ENCODE measurements at places on chromosomes 7 and 10. TPM values are rescaled to one million over a fixed set of nuclear protein-coding genes. Genes with fewer than 3 reads are reported as not detected.

GRCh38 chr7:47511699-47512370, 70.1 kb downstream of the TNS3 start:
- DNase-seq, result no peak

- no peak for DNase-seq
Measured at GRCh38 chr10:84065804-84066601, 73.3 kb upstream of the GHITM start.

PIK3AP1 gene
- total RNA-seq, result 7.0 TPM

TMEM254 gene
- 21.6 TPM for total RNA-seq

DNA sequence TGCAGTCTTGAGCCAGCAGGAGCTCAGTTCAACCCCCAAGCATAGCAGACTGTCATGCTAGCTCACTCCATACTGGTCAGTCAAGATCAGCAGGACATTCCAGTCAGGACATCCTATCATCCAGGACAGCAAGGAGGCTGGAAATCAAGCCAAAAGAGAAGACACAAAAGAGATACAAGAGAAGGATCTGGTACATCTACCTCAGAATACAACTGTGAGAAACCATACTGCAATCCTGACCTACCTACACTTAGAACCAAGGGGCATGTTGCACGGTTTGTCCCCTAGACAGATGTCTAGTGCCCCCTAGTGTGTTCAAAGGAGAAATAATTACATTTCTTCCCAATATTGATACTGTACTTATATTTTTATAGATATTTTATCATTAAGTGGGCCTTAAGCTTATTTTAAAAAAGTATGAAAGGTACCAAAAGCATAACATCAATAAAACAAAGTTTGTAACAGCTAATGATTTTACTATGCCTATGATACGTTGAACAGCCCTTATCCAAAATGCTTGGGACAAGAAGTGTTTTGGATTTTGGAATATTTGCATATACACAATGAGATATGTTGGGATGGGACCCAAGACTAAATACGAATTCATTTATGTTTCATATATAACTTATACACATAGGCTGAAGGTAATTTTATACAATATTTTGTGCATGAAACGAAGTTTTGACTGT, 26.7 kb downstream of the ERCC6 start:
- DNase-seq, result no peak

DNA sequence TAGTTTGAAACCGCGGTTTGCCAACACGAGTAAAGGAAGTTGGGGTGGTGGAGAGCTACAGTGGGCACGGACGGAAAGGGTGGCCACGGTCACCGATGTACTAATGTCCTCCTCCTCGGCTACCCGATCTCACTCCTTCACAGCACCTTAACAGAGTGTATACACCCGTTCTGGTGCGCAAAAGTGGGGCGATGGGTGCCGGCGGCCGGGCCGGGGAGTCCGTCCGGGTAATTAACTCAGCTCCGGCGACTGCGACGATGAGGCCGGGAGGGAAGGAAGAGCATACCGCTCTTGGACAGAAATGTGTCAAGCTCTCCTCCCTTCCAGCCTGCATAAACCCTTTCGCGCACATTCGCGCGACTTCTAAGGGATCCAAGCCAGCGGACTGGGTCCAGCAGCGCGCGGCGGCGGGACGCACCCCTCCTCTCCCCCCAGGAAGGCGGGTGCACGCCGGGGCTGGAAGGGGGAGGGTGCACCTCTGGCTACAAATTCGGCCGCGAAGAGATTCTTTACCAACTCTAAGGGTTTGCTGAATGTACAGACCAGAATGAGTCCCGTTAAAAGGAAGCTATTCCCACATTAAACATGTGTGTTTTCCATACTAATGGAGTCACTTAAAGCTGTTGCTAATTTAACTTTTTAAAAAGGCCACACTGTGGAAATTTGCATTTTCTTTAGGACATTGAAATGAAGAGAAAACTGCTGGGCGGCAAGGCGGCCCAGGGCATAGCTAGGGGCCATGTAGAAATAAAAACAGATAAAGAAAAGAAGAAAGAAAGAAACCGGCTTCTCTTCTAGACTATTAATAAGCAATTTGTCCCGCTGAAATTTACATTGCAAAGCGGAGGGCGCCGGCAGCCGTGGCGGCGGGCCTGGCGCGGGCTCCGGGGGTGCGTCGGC, 6.6 kb upstream of the EBF3 start:
- DNase-seq, result no peak

DNA sequence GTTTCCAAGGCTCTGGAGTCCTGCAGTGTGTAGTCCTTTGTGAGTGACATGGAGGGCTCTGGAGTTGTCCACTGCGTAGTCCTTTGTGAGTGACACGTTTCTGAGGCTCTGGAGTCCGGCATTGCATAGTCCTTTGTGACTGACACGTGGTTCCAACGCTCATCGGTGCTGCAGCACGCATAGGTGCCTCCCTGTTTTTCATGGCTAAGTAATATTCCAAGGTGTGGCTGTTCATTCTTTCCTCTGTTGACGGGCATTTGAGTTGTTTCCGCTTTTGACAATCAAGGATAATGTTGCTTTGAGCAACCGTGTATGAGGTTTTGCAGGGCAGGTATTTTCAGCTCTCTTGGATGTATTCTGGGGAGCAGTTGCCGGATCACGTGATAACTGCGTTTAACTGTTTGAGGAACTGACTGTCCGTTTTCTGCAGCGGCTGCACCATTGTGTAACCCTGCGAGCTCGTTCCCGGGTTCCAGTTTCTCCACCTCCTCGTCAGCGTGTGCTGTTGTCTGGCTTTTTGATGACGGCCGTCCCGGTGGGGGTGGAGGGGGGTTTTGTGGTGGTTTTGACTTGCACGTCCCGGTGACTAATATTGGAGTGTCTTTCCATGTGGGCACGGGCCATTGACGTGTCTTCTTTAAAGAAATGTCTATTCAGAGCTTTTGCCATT, 21.1 kb downstream of the FAM20C start:
- DNase-seq, result no peak

DNA sequence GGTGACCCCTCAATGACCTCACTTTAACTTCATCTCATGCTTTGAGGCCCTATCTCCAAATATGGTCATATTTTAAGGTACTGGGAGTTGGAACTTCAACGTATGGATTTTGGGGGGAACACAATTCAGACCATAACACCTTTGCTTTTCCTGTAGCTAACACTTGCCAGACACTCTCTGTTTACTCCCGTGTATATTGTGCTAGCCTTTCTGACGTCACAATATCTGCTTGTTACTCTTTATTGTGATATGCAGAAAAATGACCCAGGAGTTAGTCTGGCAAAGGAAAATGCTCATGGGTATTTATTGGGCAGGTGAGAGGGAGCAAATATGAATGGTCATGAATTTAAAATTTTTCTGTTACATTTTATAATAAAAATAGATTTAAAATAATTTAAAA, 45.7 kb upstream of the KCND2 start:
- no peak for DNase-seq

GRCh38 chr7:81926154-81926553, 156.3 kb upstream of the HGF start:
- DNase-seq, result no peak

DNA sequence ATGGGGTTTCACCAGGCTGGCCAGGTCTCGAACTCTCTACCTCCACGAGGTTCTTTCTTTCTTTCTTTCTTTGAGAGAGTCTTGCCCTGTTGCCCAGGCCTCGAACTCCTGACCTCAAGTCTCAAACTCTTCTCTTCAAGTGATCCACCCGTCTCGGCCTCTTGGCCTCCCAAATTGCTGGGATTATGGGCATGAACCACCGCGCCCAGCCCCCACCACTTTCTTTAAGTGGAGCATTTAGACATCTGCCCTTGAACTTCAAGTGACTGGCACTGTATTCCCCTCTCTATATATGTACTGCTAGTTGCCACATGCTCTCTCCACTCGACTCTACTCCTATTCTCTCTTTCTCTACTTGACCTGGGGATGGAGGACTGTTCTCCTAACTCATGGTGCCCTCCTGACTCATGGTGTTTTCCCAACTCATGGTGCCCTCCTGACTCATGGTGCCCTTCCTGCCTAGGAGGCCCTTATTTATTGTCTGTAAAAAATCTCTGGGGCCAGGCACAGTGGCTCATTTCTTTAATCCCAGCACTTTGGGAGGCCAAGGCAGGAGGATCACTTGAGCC, 19.3 kb upstream of the ACHE start:
- no peak for DNase-seq

DNA sequence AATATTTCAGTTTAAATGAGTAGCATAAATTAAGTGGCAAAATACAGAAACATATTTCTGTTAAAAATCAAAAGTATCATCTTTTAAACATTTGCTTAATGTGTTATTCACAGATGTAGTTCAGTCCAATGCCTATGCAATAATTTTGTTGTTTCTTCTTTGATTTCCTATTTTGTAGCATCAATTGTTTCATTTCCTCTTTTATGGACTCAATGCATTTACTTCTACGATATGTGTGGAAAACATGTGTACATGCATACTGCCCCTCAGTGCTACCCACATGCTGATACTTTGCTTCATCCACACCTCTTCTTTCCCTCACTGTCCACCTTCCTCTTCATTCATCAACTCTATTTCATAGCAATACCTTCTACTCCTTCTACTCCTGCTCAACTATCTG, 108.1 kb downstream of the PTN start:
- no peak for DNase-seq

- DNase-seq, result peak; percentile 34
Measured at GRCh38 chr7:101201695-101202602, 1.1 kb upstream of the MOGAT3 start.

OLAH gene
- not detected for total RNA-seq

DNA sequence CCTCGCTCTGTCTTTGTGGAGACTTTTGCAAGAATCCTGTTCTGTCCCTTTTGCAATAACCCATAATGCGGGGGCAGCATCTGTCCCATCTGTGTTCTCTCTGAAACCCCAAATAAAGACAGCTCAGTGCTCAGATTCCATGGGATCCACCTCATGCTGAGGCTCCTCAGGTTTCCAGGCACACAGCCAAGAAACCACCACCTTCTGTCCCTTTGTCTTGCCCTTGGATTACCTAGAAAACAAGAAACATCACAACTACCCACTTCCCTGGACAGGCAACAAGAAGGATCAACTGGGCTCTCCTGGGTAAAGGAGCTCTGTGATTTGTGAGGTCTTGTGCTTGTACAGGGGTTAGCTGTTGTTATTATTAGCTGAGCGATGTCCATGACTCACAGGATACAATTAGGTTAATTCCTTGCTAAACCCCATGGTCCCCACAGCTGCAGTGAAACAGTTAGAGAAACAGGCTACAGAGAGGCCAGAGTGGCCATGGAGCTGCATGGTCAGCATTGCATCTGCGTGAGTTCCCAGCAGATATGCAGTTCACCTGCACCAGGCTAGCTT, 50.2 kb downstream of the CXCL12 start:
- DNase-seq, result no peak

- DNase-seq, result no peak
Measured at GRCh38 chr7:94216944-94217461, 177.7 kb upstream of the COL1A2 start.

DNA sequence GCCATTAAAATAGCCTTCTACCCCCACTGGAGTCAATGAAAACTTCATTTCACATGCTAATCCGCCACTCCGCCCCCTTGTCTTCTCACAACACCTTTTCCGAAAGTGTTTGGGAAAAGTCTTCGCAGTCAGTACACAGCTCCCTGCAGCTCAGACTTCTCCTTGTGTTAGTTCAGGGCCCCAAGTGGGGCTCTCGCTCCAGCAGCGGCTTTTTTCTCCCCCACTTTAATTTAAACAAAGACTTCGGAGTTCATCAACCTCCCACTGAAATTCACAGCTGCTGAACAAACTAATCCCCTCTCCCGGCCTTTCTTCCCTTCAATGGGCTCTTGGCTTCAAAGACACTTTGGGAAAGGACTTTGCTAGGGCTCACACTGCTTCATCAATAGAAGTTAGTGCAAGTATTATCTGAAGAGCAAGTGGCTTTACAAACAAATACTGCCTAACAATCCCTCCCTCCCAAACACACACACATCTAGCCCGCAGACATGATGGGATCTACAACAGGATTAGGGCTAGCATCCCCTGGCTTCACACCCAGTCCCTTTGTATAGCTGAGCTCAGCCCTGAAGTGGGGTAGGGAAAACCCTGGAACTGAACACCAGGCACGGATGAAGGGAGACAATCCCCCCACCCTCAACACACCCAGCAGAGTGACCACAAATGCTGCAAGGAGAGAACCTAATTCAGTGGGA, 23.1 kb downstream of the WNT8B start:
- no peak for DNase-seq

DNA sequence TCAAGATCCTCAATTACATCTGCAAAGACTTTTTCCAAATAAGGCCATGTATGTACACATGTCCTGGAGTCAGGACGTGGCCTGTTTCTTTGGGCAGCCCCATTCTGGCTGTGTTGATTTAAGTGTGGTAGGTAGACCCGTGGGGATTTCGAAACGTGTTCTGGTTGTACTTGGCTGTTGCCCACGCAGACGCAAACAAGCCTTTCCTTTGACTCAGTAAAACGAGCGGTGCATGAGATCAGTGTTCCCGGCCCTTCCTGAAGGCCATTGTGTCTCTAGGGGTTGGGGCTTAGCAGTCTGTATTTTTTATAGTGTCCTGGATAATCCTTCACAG, 64.8 kb upstream of the DNAJB6 start:
- DNase-seq, result peak; percentile 75

LRRC18 gene
- 2.6 TPM for total RNA-seq
